Stimulated activated CD4-positive, alpha-beta T cell treated with anti-CD3 and anti-CD28 coated beads, Interleukin-4, amount 100 ng/mL, for 48 hours (primary cell): ENCODE measurements at places on chromosomes 16 and 17.
A peak's percentile ranks its signal among the peaks of the same experiment; 100 is the strongest.

DNA sequence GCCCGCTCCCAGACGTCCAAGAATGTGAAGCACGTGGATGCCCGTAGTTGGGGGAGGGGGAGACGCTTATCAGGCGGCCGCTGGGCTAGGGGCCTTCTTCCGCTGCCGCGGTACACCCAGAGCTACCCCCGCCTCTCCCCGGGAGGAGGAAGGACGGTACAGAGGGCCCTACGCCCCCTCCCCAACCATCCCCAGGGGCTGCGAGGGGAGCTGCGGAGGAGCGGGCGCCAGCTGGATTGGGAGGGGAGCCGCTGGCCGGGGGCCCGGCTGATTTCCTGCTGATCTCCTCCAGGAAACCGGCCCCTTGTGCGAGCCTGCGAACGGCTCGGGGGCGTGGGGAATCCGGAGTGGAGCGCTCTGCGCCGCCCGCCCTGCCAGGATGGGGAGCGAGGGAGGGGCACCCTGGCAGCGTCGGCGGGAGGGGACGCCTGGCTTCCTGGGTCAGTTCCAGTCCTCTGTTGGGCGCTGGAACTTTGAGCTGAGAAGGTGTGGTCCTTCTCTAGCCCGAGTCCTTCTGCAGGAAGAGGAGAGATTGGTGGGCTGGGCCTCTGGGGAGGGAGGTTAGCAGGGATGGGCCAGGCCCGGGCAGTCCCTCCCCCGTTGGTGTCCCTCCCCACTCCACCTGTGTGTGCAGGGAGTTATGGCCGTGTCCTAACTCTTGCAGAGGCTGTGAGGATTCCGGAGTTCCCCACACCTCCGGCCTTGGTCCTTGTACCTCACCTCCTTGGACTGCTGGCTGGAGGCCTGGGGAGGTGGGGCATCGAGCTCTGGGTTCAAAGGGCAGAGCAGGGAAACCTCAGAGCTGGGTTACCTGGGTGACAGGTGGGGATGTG is 19.2 kb downstream of the GJD3 start:
- DNase-seq = no peak

- no peak for DNase-seq
These were observed 43.9 kb upstream of the TNRC6C start for GRCh38 chr17:77914385-77915254.

DNA sequence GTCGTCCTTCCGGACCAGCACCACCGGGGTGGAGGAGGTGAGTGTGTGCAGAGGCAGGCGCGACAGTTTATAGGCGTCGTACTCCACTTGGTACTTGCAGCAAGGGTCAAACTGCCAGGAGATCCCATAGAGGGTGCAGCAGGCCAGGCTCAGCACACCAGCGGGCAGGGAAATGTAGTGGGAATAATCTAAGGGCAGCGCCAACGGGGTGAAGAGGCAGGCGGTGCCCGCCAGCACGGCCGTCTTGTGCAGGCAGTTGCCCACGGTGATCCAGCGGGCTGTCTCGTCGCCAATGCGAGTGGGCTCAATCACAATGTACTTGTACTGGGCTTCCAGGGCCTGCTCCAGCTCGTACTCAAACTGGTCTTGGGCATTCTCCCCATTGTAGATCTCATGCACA is 15.6 kb downstream of the TMEM11 start:
- no peak for DNase-seq

DNA sequence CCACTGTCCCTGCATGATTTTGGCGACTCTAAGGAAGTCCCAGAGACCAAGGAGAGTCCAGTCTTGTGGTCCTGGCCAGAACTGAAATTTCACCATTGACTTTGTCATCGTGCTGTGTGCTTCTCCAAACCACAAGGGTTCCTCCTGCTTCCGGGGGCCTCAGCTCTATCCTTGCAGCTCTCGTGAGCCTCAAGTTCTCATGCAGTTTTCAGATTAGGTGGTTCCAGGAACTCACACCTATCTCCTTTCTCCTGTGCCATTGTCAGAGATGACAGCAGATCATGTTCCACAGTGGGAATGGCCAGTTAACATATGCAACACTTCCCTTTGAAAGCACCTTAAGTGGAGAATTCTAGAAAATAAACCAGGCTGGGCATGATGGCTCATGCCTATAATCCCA is 97.9 kb upstream of the CRHR1 start:
- DNase-seq = no peak

DNA sequence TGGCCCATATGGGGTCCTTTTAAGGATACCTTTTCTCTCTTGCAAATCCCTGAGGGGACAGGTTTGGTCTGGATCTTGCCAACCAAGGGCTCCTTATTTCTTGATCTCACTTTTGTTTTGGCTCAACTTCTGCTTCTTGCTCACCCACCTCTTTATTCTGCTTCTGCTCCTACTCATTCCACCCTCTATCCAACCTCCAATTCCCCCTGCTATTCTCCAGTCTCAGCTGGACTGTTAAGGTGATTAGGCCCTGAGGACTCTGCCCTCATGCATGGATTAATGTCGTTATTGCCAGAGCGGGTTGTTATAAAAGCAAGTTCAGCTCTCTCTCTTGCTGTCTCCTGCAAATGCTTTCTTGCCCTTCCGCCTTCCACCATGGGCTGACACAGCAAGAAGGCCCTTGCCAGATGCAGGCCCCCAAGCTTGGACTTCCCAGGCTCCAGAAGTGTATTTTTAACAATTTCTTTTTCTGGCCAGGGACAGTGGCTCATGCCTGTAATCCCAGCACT is 29.8 kb downstream of the LAT start:
- DNase-seq = no peak

DNA sequence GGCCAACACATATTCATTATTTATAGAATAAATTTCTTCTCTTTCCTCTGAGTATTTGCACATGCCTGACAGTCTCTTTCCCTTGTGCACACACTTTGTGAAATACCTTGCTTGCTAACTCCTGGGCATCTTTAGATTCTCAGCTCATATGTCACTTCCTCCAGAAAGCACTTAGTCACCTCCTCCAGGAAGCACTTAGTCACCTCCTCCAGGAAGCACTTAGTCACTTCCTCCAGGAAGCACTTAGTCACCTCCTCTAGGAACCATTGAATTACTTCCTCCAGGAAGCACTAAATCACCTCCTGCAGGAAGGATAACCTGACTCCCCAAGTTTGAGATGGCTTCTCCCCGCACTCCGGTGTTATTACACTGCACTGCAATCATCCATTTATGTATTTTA is 462.5 kb upstream of the EEF2KMT start:
- DNase-seq = no peak

DNA sequence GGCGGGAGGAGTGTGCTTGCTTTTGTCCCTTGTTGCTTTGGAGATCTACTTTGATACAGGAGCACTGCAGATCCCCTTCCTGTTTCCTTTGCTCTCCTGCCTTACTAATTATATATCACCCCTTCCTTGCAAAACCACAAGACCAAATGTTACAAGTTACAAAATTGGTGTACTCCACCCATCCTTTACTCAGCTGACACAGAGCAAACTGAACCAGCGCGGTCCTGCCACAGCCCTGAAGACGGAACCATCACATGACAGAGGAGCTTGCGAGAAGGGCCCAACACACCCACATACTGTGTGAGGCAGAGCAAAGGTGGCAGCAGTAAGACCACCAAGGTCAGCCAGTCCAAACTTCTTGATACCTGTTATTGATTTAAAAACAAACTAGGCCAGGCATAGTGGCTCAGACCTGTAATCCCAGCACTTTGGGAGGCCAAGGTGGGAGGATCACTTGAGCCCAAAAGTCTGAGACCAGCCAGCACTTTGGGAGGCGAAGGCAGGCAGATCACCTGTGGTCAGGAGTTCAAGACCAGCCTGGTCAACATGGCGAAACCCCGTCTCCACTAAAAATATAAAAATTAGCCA is 33.2 kb downstream of the CYTH1 start:
- DNase-seq = peak; percentile 68

GRCh38 chr17:68400404-68400735 is 56.9 kb downstream of the WIPI1 start:
- DNase-seq = no peak

- no peak for DNase-seq
These were observed 20.7 kb upstream of the CCL5 start for GRCh38 chr17:35900708-35901480.

- no peak for DNase-seq
These were observed 15.1 kb upstream of the PITPNM3 start for GRCh38 chr17:6571452-6571781.
